ENCODE measurements at places on chromosomes 7 and 10. TPM values are rescaled to one million over a fixed set of nuclear protein-coding genes. Genes with fewer than 3 reads are reported as not detected.

- DNase-seq, result no peak
Measured at GRCh38 chr7:83520726-83521125, 128.2 kb downstream of the SEMA3E start.

- DNase-seq, result no peak
Measured at GRCh38 chr10:29540016-29540415, 94.8 kb downstream of the SVIL start.

GRCh38 chr10:72981028-72981881 lies 26.6 kb upstream of the PLA2G12B start:
- DNase-seq, result no peak

- no peak for DNase-seq
Measured at GRCh38 chr7:96685353-96685752, 24.3 kb downstream of the SEM1 start.

- no peak for DNase-seq
Measured at GRCh38 chr7:111736552-111736874, 174.2 kb upstream of the IMMP2L start.

DNA sequence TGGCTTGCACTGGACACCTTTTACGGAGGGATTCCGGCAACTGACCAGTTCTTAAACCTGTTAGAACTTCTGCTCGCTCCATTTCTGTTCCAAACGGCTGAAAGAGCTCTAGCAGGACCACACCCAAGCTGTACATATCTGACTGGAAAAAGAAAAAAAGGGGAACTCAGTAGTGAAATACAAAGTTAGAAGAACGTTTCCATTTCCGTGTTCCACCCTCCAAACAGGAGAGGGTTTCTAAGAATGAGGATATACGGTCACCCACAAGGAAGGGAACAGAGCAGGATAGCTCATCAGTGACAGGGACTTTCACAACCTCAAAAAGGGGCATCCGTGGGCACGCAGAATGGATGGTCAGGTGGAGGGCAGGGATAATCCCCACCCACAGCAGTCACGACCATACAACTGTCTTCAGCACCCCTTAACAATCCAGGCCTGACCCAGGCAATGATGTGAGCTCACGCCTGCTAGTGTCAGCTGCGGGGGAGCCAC lies 4.3 kb upstream of the ANKRD61 start:
- DNase-seq, result no peak

- no peak for DNase-seq
Measured at GRCh38 chr7:85224171-85224570, 37.3 kb upstream of the SEMA3D start.

GRCh38 chr10:113078282-113078907 lies 128.3 kb downstream of the TCF7L2 start:
- DNase-seq, result no peak

Gene SSMEM1
- total RNA-seq, result not detected

DNA sequence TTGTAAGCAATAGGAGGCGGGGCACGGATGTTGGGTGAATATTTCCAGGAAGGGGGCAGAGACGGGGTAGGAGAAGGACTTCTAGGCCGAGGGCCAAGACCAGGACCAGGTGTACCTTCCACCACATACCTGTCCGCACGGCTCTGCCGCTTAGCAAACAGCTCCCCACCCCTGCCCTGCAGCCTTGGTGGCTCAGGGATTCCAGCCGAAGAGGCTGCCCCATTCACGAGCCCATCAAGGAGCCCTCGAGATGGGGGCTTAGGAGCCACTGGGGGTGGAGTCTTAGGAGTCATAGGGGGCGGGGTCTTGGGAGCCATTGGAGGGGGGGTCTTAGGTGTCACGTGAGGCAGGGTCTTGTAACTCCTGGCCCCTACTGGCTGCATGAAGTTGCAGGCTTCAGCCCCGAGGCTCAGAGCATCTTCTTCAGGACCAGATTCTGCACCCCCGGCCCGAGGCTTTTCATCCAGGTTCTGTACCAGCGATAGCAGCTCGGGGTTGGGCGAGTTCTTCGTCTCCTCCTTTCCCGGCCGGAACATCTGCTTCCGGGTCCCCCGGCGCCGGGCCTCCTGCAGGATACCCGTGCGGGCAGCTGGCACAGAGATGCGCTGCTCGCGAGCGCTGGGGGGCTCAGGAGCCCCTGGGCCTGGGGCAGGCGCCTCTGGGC lies 6.1 kb upstream of the MYOZ1 start:
- peak; percentile 67 for DNase-seq
